ENCODE measurements at places on chromosomes 2 and 18.

- DNase-seq = no peak
Observed at GRCh38 chr2:9547262-9547991, 8.2 kb downstream of the ADAM17 start.

GRCh38 chr2:232411901-232412629, 5.4 kb downstream of the ALPG start:
- no peak for DNase-seq

- no peak for DNase-seq
Observed at GRCh38 chr2:173898178-173898668, 67.0 kb downstream of the SP3 start.

- DNase-seq = no peak
Observed at GRCh38 chr2:128818704-128819491, 500.2 kb upstream of the HS6ST1 start.

DNA sequence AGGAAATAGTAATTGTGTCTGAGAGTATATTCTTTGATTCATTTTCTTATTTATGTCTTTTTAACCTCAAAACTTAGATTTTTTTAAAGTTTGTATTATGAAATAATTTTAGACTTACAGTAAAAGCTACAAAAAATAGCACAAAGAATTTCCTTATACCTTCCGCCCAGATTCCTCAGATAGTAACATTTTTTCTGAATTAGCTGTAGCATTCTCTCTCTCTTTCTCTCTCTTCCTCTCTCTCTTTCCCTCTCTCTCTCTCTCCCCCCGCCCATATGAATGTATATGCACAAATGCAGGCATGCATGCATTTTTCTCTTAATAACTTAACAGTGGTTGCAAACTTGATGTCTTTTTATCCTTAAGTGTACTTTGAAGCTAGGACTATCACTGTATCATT, 361.1 kb upstream of the NRP2 start:
- no peak for DNase-seq

DNA sequence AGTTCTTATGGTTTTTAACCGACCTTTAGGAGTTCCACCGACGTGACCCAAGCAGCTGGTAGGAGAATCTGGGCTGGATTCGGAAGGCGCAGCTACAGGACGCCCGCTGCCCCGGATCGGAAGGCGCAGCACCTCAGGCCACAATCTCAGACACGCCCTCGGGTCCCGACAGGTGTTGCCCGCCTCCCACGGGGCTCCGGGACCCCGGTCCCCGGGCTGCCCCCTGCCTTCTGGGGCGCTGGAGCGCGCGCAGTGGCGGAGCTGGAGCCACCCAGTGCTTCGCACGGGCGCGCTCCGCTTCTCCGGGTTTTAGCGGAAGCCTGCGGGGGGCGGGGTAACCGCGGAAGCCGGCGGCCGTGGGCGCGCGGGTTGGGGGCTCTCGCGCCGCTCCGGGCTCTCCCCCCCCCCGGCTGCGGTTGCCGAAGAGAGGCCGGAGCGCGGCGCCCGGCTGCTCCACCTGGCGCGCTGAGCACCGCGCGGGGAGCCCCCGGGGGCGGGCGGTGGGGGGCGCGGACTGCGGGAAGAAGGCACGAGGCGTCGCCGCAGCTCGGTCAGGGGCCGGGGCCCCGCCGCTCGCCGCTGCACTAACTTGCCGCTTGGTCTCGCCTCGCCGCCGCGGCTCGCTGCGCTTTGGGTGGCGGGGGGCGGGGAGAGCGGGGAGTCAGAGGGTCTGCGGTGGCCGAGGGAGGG, 718.8 kb downstream of the DPP10 start:
- DNase-seq = no peak

- no peak for DNase-seq
Observed at GRCh38 chr2:178237488-178238153, 43.3 kb downstream of the OSBPL6 start.

- no peak for DNase-seq
Observed at GRCh38 chr2:66982766-66983165, 414.4 kb upstream of the ETAA1 start.

GRCh38 chr18:63454497-63454896, 22.3 kb upstream of the SERPINB5 start:
- DNase-seq = no peak

DNA sequence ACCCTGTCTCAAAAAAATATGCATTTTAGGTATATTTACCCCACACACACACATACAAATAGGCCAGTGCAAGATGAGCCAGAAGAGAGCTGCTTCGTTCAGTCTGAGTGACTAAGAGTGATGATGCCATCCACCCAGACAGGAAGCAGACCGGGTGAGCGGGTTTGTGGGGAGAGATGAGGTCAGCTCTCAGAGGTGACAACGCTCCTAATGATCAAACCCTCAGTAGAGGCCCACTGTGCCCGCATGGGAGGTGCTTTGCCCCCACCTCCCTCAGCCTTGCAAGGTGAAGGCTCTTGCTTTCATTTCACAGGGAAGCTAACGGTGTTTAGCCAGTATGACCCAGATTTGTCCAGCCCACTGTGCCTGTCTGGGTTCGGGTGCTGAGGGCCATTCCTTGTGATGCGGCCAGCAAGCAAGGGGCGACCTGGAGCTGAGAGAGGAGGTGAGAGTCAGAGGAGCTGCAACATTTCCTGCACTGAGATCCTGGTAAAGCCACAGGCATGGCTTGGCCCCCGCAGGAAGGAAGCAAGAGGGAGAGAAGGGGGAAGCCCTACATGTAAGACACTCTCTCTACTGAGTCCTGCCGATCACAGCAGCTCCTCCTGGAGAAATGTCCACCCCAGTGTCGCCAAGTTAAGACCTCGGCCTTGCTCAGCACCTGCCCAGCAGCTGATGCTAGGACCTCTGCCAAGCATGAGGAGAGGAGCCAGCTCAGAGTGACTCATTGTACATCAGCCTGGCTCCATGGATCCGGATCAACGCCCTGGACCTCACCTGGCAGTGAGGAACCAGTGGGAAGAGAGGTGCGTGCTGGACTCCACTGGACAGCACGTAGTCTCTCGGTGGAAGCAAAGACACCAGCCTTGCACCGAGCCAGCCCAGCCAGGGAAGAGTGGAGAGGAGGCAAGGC, 37.0 kb downstream of the NIFK start:
- peak; percentile 84 for DNase-seq

DNA sequence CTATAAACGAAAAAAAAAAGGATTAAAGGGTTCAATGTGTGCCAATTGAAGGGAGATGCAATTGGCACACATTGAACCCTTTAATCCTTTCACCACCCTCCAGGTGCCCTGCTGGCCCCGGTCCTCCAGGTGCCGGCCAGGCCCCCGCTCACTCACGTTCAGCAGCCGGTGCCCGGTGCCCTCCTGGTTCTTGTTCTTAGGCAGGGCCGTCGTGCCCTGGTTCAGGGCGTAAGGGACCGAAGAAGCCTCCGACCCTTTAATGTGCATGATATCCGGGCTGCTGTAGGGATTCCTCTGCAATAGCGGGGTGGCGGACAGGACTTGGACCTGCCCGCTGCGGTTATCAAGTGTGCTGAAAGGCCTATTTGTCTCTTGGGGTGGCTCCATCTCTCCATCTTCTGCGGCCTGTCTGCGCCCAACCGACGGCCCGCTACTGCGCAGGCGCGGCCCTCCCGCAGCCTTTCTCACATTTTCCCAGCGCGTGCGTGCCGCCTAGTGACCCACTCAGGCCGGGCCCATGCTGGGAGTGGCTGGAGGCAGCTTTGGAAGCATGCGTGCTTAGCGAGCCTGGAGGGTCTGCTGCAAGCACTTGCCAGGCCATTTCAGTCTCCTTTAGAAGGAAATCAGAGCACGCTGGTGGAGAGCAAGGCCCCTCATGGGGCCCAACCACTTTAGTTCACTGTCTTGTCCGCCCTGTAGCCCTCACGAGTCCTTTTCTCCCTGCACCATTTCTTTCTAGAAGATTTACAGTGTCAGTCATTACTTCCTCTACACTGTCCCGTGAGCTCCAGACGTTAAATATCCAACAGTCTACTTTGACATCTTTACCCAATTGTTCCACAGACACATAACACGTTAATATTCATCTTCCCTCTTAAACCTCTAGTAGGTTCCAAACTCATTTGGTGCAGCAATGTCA, 24.3 kb downstream of the TMEM237 start:
- no peak for DNase-seq

- DNase-seq = no peak
Observed at GRCh38 chr2:209321076-209321475, 102.8 kb upstream of the MAP2 start.

Measured in CD4-positive, alpha-beta T cell treated with Interleukin-12 subunit alpha and Interleukin-12 subunit beta, for 1 hour (primary cell).